LHCN-M2 (cell line): ENCODE measurements at places on chromosomes 4 and X. TPM values are rescaled to one million over a fixed set of nuclear protein-coding genes. Genes with fewer than 3 reads are reported as not detected.

The DSPP gene
- total RNA-seq = not detected in 2 replicates

The HSD17B13 gene
- total RNA-seq = not detected in 2 replicates

The DUX4 gene
- total RNA-seq = not detected in 2 replicates

The ADH5 gene
- 134 and 140 TPM in 2 replicates for total RNA-seq

The APELA gene
- not detected in 2 replicates for total RNA-seq

The CD38 gene
- total RNA-seq = not detected in 2 replicates

The MAGEE2 gene
- total RNA-seq = not detected in 2 replicates

The PRSS12 gene
- total RNA-seq = 6.6 and 8.2 TPM in 2 replicates

The SSX4B gene
- total RNA-seq = not detected in 2 replicates

The UGT2A1 gene
- not detected in 2 replicates for total RNA-seq
